ENCODE measurements at places on chromosomes 6 and 20. TPM values are rescaled to one million over a fixed set of nuclear protein-coding genes. Genes with fewer than 3 reads are reported as not detected.

- DNase-seq = no peak
Observed at GRCh38 chr6:149755300-149756260, 6.0 kb downstream of the PCMT1 start.

Gene GSTA3
- total RNA-seq = not detected

Gene SNHG17
- total RNA-seq = 10.6 TPM

Gene PRRT1
- total RNA-seq = 0.33 TPM

GRCh38 chr20:62935204-62935967 is 2.6 kb upstream of the GID8 start:
- DNase-seq = no peak

Gene PKIB
- total RNA-seq = 1.3 TPM

DNA sequence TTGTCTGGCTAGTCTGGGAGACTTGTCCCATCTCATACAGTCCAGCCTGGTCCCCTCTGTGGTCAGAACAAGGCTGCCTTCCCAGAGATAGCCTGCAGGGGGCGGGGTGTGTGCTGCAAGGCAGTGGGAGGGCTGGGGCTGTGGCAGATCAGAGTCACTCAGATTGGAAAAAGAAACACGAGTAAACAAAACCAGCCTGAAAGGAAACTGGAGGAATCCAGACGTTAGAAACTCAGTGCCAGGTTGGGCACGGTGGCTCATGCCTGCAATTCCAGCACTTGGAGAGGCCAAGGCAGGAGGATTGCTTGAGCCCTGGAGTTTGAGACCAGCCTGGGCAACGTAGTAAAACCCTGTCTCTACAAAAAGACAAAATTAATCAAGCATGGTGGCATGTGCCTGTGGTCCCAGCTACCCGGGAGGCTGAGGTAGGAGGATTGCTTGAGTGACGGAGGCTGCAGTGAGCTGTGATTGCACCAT is 20.2 kb downstream of the LEMD2 start:
- peak; percentile 78 for DNase-seq

Gene DDAH2
- total RNA-seq = 119 TPM

DNA sequence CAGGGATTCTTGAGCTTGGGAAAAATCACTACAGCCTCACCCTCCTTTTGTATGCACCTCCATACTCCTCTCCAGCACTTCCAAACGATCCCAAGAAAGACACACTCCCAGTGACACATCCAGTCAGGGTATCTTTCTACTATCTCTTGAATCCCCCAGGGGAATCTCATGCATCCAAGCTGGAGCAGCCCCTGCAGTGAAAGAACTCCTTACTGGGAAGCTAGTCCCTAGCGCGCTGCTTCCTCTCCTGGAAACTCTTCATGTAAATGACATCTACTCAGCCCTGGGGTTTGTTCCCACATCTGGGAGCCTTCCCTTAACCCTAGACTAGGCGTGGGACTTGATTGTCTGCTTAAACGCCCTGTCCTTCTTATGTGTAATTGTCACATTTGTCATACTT is 329.1 kb upstream of the QKI start:
- no peak for DNase-seq

GRCh38 chr6:43444036-43444435 is 11.3 kb downstream of the DLK2 start:
- no peak for DNase-seq
